ENCODE measurements at places on chromosomes 1 and 21.
A peak's percentile ranks its signal among the peaks of the same experiment; 100 is the strongest.

- no peak for DNase-seq
Observed at GRCh38 chr1:57748719-57749118, 324.9 kb upstream of the DAB1 start.

GRCh38 chr1:228037401-228038386, 30.9 kb downstream of the WNT3A start:
- no peak for DNase-seq

DNA sequence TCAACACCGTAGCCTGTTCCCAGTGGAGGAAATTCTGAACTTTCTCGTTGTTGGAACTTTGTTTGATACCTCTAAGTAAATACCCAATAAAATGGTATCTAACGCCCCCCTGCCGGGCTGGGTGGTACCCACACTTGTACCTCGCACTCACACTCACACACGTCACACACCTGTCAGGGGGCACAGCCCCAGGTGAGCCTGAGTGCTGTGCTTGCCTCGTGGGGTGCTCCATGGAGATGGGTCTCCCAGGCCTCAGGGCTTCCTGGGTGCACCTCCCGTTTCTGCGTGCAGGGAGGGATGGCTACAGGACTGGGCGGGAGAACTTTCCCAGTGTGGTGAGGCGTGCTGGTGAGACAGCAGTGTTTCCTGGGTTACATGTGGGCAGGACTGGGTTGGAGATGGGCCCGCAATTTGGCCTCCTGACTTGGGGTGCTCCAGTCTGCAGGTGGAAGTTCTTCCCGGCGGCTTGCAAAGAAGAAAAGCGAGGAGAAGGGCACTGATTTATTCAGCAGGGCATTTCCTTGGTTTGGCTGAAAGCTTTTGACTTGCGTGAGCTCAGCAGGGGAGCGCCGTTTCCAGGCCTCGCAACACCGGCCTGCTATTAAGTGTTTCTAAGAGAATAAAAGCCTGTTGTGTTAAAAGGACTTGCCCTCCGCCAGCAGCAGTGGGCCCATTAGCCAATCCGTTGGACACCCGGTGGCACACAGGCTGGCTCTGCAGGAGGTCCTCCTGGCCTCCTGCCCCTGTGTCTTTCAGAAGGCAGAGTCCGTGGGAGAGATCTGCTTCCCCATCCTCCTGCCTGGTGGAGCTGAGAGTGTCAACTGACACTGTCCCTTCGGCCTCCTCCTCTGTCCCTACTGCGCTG, 79.7 kb downstream of the KIF26B start:
- DNase-seq, result peak; percentile 49

- DNase-seq, result peak; percentile 72
Observed at GRCh38 chr1:242147096-242147976, 148.4 kb upstream of the MAP1LC3C start.

DNA sequence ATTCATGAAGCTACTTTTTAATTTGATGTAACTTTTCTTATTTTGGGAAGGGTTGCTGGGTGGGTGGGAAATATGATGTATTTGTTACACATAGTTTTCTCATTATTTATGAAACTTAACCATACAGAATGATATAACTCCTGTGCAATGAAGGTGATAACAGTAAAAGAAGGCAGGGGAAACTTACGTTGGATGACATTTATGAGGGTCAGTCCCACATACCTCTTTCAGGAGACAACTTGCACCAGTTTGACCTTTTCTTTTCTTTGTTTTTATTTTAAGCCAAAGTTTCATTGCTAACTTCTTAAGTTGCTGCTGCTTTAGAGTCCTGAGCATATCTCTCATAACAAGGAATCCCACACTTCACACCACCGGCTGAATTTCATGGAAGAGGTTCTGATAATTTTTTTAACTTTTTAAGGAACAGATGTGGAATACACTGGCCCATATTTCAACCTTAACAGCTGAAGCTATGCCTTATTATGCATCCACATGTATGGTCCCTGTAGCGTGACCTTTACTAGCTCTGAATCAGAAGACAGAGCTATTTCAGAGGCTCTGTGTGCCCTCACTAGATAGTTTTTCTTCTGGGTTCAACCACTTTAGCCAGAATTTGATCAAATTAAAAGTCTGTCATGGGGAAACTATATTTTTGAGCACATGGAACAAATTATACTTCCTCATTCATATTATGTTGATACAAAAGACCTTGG, 28.0 kb upstream of the KIAA1614 start:
- no peak for DNase-seq

DNA sequence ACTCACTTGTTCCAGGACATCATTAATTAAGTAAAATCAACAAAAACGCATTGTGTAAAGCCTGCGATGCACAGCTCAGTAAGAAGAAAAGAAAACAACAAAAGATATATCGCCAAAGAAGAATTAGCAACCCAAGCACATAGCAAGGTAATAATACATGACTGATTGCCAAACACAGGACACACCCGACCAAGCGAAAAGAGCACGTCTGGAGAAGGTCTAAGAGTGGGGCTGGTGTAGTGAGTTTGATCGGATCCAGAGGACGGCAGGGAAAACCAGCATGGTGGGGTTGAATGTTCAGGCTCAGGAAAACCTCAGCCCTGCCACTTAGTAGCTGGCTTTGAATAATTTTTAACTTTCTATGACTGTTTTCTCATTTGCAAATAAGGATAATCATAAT, 69.8 kb downstream of the JAK1 start:
- no peak for DNase-seq

- DNase-seq, result peak; percentile 75
Observed at GRCh38 chr21:26170471-26171257, at the start of gene APP. APP (minus strand) TSS chr21:26170770; CDS start chr21:26170620, 150 bp downstream.
